ENCODE measurements at places on chromosomes 4 and X.

- DNase-seq = no peak
These were observed 69.6 kb upstream of the CXorf66 start for GRCh38 chrX:140034916-140035315.

DNA sequence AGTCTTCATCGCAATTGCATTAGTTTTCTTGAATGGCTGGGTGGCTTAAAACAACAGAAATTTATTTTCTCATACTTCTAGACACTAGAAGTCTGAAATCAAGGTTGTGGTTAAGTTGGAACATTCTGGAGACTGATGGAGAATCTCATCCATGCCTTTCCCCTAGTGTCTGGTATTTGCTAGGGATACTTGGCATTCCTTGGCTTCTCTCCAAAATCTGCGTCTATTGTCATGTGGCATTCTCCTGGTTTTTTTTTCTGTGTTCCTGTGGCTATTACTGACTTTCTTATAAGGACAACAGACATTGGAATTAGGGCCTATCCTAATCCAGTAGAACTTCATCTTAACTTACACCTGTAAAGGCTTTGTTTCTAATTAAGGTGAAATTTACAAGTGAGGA is 272.8 kb upstream of the EPHA5 start:
- no peak for DNase-seq

DNA sequence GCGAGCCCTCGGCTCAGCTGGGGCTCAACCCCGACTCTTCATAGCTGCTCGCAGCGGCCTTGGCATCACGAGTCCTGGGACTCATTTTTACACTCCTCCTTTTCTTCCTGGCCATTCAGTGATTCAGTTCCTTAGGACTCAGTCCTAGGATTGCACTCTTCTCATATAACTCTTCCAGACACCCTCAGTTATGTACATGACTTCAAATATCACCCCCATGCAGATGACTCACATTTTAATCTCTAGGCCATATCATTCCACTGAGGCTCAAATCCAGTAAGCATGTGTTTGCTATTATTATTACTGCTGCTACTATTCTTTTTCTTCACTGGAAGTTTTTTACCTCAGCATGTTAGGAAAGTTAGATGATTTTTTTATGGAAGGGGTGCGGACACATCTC is 14.4 kb downstream of the ITGB1BP2 start:
- no peak for DNase-seq

GRCh38 chrX:101303790-101304189 is 12.7 kb upstream of the TAF7L start:
- DNase-seq = no peak

- no peak for DNase-seq
These were observed 428 bp downstream of the ADAD1 start for GRCh38 chr4:122379239-122379638.

DNA sequence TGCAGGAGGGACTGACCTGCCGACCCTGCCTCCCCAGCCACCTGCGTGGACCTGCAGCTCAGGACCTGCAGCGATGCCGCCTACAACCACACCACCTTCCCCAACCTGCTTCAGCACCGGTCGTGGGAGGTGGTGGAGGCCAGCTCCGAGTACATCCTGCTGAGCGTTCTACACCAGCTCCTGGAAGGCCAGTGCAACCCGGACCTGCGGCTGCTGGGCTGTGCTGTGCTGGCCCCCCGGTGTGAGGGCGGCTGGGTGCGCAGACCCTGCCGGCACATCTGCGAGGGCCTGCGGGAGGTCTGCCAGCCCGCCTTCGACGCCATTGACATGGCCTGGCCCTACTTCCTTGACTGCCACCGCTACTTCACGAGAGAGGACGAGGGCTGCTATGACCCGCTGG is 8.5 kb downstream of the CPZ start:
- no peak for DNase-seq

DNA sequence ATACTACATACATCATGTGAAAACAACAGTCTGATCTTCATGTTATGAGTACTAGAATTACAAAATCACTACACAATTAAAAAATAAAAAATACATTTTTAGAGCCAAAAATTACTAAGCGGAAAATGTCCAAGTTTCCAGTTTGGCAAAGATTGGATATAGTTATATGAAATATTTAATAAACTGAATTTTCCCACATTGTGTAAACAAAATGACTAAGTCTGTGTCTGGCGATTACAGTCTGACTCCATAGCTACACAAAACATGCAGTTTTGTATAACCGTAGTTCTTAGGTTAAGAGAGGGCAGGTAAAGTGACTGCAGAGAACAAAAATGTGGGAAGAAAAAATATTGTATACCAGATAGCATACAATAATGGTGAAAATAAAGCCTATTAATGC is 59.2 kb upstream of the TMEM47 start:
- no peak for DNase-seq

Data from bone marrow (tissue), 2 donors.